ENCODE measurements at places on chromosomes 1 and 21.

- peak; percentile 58 for DNase-seq
These were observed 31.1 kb downstream of the KPNA6 start for GRCh38 chr1:32138965-32139364.

- no peak for DNase-seq
These were observed 753.6 kb upstream of the TPTE start for GRCh38 chr21:9767592-9768375.

GRCh38 chr1:59776960-59777852 lies 37.5 kb upstream of the HOOK1 start:
- DNase-seq = no peak

DNA sequence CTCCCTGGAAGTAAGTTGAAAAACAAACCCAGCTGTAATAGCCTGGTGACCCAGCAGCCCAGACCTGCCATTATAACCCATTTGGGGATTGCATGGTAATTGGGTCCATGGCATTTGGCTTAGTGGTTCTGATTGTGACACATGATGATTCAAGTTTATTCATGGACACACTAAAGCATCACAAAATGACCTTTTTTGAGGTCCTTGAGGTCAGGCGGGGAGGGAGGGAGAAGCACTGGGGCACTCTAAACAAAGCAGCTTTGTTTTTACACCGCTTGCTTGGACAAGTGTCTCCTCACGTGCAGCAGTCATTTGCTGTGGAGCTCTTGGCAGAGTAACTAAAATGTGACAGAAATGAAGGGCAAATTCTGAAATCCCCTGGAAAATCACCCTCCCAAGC lies 241.0 kb upstream of the SGIP1 start:
- DNase-seq = no peak

DNA sequence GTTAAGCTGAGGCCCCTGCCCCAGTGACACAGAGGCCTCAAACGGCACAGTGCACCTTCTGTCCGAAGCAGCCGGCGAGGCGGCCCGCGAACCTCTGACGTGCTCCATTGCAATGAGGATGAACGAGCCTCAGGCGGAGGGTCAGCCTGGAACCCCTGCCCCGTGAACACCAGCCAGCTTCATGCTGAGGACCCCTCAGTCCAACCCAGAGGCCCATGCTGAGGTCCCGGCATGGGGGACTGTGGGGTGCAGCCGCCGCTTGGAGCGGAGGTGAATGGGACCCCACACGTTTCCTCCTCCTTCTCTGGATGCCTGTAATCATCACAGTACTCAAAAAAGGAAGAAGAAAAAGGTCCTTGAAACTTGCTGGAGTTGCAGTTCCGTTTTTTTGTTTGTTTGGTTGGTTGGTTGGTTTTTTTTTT lies 62.1 kb downstream of the PRKCZ start:
- DNase-seq = no peak

DNA sequence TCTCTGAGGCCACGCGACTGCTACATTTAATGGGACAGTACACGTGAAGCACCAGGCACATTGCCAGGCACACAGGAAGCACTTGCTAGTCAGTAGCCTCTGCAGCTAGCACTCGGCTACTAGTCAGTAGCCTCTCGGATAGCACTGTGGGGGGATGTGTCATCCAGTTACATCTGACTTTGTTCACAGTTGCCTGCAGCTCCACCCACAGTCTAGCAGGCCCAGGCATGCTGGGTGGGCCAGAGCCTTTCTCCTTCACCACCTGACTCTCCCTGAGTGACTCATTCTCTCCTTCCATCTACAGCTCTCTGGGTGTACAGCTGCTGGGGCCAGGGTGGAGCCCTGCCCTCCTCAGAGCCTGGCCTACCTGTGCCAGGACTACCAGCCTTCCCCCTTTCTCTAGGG lies 51.5 kb downstream of the PTPRF start:
- DNase-seq = peak; percentile 97
